ENCODE measurements at places on chromosomes 7 and 10. TPM values are rescaled to one million over a fixed set of nuclear protein-coding genes. Genes with fewer than 3 reads are reported as not detected.

MMD2 gene
- total RNA-seq, result not detected

SEMA3C gene
- total RNA-seq, result 127 TPM

WDR86 gene
- 3.1 TPM for total RNA-seq

SLC13A4 gene
- not detected for total RNA-seq

SPDYE16 gene
- total RNA-seq, result not detected

TUBB8 gene
- under 0.01 TPM for total RNA-seq

CUBN gene
- total RNA-seq, result 0.85 TPM

AP5Z1 gene
- 21.6 TPM for total RNA-seq

Measured in smooth muscle cell of bladder (primary cell).